ENCODE measurements at places on chromosomes 7 and 10.

DNA sequence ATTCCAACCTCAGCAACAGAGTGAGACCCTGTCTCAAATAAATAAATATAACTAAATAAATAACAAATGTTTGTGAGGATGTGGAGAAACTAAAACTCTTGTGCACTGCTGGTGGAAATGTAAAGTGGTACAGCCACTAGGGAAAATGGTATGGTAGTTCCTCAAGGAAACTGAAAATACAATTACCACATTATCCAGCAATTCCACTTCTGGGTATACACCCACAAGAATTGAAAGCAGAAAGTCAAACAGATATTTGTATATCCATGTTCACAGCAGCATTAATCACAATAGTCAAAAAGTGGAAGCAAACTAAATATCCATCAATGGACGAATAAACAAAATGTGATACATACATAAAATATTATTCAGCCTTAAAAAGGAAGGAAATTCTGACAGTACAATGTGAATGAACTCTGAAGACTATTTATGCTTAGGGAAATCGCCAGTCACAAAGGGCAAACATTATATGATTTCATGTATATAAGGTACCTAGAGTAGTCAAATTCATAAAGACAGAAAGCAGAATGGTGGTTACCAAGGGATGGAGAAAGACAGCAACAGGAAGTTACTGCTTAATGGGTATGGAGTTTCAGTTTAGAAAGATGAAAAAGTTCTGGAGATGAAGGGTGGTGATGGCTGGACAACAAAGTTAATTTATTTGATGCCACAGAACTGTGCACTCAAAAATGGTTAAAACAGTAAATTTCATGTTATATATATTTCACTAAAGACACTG lies 9.8 kb downstream of the ARHGAP12 start:
- DNase-seq: no peak

- no peak for DNase-seq
Measured at GRCh38 chr10:108521827-108522492, 1357.5 kb upstream of the SORCS1 start.

- peak; percentile 14 for DNase-seq
Measured at GRCh38 chr7:84236398-84236797, 41.8 kb upstream of the SEMA3A start.

DNA sequence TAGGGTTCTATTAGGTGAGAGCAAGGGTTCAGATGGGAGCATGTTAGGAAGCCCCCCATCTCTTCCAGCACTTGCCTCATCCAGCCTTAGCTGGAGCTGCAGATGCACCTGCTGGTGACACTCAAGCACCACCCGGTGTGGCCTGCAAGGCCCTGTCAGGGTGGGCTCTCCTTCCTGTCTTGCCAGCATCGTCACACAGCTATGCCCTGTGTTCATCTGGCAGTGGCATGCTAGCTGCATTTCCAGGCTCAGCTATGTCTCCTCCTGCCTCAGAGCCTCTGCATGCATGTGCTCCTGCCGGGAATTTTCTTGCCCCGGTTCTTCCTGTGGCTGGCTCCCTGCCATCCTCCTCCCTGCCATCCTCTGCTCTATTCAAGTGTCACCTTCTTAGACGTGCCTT lies 129.7 kb upstream of the KLF6 start:
- DNase-seq: no peak

DNA sequence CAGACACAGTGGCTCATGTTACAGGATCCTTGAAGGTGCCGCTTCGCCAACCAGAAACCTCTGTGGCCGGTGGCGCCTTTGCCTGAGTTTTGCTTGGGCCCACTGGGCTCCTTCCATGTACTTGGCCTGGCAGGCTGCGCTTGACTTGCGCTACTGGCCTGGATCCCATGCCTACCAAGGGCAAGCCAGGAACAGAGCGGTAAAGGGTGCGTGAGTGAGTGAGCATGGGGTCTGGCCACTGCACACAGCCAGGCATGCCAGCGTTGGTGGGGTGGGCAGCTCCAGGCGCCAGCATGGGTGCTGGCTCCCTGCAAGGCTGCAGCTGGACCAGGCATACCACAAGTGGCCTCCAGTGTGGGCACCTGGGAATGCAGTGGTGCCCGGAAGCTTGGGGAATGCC lies 16.3 kb upstream of the TSPAN15 start:
- no peak for DNase-seq

DNA sequence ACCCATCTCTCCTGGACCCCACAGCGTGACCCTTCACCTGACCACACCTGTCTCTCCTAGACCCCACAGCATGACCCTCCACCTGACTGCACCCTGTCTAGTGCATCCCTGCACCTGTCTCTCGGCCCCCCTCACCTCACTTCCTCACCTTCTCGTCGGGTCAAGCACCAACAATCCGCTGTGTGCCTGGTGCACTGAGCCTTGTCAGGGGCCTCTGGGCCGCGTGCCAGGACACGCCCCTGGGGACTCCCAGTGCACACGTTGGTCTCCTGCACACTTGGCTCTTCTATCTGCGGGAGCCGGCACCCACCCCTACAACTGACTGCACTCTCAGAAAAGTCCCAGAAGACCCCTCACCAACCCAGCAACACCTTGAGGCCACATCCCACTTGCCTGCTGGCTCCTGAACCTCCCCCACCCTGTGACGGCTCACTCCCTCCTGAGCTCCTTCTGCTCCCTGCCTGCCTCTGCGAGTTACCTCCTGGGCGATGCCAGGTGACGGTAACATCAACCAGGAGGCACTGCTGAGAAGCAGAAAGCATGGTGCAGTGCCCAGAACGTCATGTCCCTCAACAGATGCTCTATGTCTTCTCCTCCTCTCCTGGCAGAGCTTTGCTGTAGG lies 147.6 kb downstream of the DIP2C start:
- DNase-seq: no peak

GRCh38 chr7:19749658-19750057 lies 23.8 kb downstream of the TMEM196 start:
- no peak for DNase-seq

DNA sequence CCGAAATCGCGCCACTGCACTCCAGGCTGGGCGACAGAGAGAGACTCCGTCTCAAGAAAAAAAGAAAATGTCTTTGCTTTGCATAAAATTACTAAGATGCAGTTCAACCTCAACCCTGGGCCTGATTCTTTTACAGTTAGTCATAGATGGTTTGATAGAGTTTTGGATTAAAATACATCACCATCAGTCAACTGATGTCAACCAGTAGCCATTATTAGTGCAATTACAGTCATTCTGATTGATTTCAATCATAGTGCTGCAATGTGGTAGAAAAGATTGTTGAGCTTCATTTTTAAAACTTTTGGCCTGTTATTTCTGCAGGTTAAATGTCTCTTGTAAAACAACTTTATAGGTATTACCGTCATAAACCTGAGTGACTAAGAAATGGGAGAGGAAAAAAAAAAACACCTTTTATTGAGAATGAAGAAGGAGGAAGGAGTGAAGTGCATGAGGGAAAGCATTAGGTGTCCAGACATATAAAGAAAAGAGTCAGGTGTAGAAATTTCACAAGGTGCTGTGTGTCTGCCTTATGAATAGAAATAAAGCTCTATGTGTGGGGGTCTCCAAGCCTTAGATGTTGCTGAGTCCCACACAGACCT lies 150.6 kb downstream of the TRIL start:
- no peak for DNase-seq

- DNase-seq: peak; percentile 77
Measured at GRCh38 chr7:106346678-106347217, 62.0 kb upstream of the NAMPT start.

GRCh38 chr7:24871770-24872169 lies 108.2 kb downstream of the OSBPL3 start:
- DNase-seq: no peak

- peak; percentile 72 for DNase-seq
Measured at GRCh38 chr10:62025901-62026879, 124.7 kb downstream of the ARID5B start.
